Naive thymus-derived CD4-positive, alpha-beta T cell (primary cell): ENCODE measurements at places on chromosomes 12 and 14.

- H3K27me3 ChIP-seq: no peaks in the 10 kb centered on the region
- H3K27ac ChIP-seq: no peak overlapping the region
- no peak for DNase-seq
- no peaks in the 10 kb centered on the region for H3K4me1 ChIP-seq
These were observed 28.7 kb upstream of the CCND2 start for GRCh38 chr12:4244868-4245267.

DNA sequence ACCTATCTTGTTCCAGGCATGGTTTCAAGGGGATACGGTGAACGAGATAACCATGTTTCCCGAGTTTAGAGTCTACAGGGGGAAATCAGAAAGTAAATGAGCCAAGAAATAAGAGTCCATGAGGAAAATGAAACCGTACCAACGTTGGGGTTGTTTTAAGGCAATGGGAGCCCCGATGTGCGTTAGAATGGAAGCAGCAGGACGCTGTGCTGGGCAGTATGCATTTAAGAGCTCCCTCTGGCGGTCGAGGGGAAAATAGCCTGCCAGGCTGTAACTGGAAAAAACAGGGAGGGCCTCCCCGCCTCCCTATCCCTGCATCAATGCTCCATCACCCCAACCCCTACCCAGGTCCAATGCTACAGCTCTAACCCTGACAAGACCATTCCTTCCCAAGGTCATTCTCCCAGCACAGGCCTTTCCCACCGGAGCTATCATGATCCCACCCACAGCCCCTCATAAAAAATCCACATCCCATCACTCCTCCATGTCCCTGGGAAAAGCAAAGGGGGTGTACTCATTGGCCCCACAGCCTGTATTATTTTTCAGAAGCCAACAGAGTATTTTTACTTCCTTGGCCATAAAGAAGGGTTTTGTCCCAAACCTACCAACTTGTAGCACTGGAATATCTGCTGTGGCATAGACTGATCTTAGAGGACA, 226.3 kb upstream of the NOS1 start:
- no peaks in the 10 kb centered on the region for H3K4me1 ChIP-seq

GRCh38 chr14:56870336-56870735, 60.1 kb upstream of the OTX2 start:
- no peak for DNase-seq
- H3K4me3 ChIP-seq: no peak overlapping the region
- H3K27me3 ChIP-seq: no peaks in the 10 kb centered on the region
- H3K27ac ChIP-seq: no peak overlapping the region

- DNase-seq: no peak
- no peak overlapping the region for H3K27ac ChIP-seq
- no peaks in the 10 kb centered on the region for H3K4me1 ChIP-seq
- H3K36me3 ChIP-seq: no peaks in the 10 kb centered on the region
- H3K27me3 ChIP-seq: no peaks in the 10 kb centered on the region
- H3K4me3 ChIP-seq: no peak overlapping the region
These were observed 26.8 kb downstream of the CEP170B start for GRCh38 chr14:104891664-104892530.

- H3K27me3 ChIP-seq: peaks cover 12% of the 10 kb centered on the region
- no peaks in the 10 kb centered on the region for H3K36me3 ChIP-seq
- DNase-seq: no peak
- H3K4me3 ChIP-seq: peak within 1 kb of the TSS; percentile 42
- H3K27ac ChIP-seq: no peak within 1 kb of the TSS
- H3K4me1 ChIP-seq: peaks cover 13% of the 10 kb centered on the region
These were observed at the start of gene TBC1D30 for GRCh38 chr12:64824500-64825142. TSS of gene TBC1D30 (plus strand) at chr12:64824647. CDS start at chr12:64824880, 233 bp downstream.
